CD4-positive, alpha-beta T cell treated with Interleukin-10 for 1 hour (primary cell): ENCODE measurements at places on chromosomes 4 and X.

DNA sequence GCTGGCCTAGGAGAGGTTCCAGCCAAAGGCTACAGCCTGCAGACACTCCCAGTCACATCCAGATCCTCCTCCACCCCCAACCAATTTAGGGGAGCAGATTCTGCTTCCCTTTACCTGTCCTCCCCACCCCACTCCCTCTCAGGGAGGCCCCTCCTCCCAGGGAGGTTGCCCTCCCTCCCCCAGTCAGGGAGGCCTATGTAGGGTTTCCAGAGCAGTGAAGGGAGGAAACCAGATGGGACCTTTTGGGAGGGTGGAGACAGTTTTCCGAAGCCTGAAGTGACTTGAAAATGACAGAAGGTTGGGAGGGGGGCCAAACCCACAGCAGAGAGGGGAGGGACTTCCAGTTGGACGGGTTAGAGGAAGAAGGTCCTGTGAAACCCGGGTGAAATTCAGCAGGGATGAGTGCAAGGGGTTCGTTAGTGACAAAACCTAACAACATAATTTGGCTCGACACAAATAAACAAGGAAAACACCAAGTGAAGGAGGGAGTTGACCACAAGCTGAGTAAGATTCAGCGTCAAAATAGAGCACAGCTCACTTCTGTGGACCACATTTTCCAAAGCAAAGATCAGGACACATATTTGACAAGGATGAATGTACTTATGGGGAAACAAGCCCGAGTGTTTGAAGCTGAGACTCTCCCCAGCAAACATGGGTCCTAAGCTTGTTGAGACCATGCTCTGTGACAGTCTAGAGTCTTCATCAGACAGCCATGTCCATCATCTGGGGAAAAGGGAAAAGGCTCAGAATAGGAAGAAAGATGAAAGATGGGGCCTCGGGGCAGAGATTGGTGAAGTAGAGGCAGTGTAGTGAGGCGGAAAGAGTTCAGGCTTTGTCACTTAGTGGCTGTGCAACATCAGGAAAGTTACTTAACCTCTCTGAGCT is 46.4 kb downstream of the PRPS1 start:
- peak; percentile 78 for DNase-seq

- peak; percentile 5 for DNase-seq
Measured at GRCh38 chrX:7146703-7147412, 654 bp upstream of the STS start.

DNA sequence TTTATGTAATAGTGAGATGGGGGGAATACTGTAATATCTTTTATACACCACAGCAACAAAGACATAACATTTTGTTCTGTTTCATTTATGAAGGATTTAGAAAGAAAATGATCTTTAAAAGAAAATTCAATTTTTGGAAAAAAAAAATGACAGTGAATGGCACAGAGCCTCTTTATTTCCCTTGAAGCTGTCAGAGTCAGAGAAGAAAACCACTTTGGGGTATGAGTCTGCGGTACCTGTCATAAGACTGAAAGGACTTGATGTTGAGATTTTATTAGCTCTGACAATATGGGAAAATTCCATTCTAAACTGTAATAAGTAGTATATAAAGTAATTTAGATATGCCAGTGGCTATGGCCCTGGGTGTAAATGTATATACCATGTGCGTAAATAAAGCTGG is 134.8 kb downstream of the GALNTL6 start:
- no peak for DNase-seq

DNA sequence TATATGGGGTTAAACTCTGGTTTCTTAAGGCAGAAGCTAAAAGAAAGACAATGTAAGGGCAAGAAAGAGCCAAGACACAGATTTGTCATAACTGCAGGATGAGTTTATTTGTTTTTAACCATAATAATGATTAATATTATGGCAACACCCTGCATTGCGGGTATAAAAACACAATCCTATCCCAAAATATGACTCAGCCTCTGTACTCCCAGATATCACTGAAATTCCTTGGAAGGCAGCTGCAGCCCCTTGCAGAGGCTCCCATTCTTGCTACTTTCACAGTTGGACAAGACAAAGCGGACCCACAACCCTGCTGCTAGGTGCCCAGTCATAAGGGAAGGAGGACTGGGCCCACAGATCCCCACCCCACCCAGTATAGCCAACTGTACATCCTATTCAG is 20.4 kb upstream of the FGF16 start:
- DNase-seq, result no peak

GRCh38 chr4:1987296-1987695 is 21.5 kb downstream of the NELFA start:
- DNase-seq, result no peak

GRCh38 chrX:97210501-97210900 is 326.8 kb downstream of the RPA4 start:
- no peak for DNase-seq

- DNase-seq, result no peak
Measured at GRCh38 chr4:66741081-66741480, 804.2 kb downstream of the CENPC start.

GRCh38 chr4:22504922-22505321 is 10.9 kb downstream of the ADGRA3 start:
- no peak for DNase-seq

DNA sequence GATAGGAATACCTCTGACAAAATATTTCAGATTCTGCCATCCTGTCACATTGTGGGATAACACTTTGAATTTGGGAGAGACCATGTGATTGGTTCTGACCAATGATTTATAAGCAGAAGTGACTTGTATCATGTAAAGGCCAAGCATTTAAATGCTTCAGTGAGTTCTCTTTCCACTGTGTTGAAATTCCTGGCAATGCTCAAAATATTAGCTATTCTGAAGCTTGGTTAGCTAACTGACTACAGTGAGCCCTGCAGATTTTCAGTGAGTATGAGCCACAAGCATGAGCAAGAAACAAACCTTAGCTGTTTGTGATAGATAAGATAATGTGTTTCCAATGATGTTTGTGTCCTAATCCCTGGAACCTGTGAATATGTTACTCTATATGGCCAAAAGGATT is 562.8 kb upstream of the AADAT start:
- no peak for DNase-seq

DNA sequence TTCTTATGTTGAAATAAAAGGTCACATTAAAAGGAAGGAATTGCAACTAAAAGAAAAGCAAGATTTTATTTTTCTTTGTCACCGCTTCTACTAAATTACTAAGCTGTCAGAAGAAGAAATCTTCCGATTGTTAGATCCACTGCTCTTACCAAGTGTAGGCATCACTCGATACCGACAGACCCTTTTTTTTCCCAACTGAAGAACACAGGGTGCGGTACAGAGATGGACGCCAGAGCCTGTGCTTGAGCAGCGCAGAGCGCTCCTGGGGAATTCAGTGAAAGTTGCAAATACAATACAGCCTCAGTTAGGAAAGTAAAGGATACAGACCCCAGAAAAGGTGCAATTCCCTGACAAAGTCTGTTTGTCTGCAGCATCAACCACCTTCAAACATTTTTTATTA is 94.9 kb upstream of the WDR17 start:
- DNase-seq, result no peak

GRCh38 chr4:20591571-20591970 is 108.7 kb upstream of the PACRGL start:
- DNase-seq, result no peak

DNA sequence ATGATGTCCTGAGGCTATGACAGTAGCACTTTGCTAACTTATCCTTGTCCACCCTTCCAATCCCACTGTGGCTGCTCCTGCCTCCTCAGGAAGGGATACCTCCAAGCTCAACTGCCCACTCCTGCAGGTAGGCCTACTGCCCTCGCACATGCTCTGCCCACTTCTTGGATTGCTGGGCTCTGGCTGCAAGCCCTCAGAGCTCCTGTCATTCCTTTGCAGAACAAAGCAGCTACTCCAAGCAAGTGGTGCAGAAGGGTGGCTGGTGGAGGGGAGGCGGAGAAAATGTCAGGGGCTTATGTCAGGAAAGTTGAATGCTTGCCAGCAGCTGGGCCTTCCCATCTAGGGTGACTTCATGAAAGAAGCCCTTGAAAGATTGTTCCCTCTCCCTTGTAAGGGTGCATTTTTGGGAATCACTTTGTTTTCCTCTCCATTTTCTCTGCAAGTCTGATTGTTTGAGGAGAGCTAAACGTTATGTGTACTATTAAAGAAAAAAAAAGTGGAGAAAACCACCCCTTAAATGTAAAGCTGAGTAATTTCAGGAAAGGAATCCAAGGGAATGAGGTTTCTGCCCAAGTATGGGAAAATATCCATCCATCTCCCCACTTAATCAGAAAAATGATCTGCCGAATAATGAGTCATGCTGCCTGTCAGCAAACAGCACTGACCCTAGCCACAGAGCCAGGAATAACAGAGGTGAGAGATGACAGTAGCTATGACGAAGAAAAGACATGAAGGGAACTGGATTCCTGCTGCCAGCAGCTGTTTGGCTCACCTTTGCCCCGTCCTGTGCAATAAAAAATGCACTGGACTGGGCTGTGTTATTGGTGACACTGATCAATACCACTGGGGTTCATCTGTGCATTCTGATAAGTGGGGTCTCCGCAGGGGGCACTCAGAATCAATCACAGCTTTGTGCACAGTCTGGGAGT is 102.0 kb downstream of the RTL5 start:
- DNase-seq, result no peak

DNA sequence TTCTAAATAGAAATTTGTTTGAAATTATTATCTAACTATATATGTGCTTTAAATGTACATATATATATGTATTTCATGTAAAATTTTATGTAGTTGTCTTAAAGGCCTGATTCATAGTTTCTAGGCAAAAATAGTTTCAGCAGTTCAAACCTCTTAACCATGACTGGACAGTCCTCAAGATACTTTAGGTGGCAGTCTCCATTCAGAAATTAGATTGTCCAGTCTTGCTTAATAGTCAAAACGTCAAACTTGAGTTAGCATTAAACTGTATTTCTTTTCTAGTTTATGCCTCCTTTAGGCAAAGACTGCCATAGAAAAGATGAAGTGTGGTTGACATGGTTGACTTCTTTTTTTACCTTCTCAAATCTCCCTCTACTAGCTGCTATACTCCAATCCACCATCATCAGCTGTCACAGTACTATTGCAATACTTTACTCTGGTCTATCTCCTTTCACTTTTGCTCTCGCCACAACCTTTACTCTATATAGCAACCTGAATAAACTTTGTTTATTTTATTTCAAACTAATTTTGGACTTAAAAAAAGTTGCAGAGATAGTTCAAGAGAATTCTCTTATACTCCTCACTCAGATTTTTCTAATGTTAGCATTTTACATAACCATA is 395.6 kb upstream of the DIPK2B start:
- DNase-seq, result no peak

DNA sequence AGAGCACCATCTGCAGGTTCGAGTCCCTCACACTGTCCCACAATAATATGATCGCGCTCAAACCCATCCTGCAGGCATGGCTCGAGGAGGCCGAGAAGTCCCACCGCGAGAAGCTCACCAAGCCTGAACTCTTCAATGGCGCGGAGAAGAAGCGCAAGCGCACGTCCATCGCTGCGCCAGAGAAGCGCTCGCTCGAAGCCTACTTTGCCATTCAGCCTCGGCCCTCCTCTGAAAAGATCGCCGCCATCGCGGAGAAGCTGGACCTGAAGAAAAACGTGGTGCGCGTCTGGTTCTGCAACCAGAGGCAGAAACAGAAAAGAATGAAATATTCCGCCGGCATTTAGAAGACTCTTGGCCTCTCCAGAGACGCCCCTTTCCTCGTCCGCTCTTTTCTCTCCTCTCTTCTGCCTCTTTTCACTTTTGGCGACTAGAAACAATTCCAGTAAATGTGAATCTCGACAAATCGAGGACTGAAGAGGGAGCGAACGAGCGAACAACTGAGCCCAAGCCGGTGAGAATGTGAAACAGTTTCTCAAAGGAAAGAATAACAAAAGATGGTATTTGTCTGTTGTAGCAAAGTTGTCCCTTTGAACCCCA is 1.9 kb downstream of the POU4F2 start:
- no peak for DNase-seq

DNA sequence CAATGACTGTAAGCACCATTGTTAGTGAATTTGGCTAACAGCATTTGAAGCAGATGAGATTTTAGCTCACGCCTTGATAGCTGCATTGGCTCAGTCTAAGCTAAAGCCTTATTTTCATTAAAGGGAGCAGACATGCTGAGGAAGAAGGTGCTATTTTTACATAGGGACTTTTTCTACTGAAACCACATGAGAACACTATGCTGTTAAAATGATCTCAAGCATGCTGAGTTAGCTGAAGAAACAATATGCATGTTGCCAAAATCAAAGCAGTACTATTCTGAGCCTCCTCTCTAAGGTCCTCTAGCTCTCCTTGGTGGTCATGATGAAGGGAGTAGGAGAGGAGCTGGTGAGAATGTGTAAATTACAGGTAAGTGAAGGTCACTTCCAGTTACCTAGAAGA is 134.4 kb upstream of the JADE1 start:
- no peak for DNase-seq

- no peak for DNase-seq
Measured at GRCh38 chr4:150006197-150006596, 72.0 kb upstream of the DCLK2 start.

DNA sequence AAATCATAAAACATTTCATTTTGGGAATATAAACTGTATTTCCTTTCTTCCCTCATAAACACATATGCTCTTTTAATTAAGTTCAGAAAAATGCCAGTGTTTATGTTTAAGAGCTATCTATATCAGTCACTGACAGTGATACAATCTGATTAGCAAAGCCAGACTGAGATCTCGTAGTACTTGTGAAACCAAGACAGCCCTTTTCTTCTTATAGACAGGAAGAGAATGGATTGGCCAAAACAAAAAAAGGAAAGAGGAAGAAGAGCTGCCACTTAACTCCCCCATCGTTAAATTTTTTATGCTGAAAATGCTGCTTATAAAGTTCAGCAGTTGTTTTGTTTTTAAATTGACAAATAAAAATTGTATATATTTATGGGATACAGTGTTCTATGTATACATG is 87.4 kb downstream of the PLAC1 start:
- no peak for DNase-seq
